ENCODE measurements at places on chromosomes 7 and 10.

- DNase-seq, result peak; percentile 100
These were observed 96.9 kb downstream of the HIPK2 start for GRCh38 chr7:139680676-139681462.

DNA sequence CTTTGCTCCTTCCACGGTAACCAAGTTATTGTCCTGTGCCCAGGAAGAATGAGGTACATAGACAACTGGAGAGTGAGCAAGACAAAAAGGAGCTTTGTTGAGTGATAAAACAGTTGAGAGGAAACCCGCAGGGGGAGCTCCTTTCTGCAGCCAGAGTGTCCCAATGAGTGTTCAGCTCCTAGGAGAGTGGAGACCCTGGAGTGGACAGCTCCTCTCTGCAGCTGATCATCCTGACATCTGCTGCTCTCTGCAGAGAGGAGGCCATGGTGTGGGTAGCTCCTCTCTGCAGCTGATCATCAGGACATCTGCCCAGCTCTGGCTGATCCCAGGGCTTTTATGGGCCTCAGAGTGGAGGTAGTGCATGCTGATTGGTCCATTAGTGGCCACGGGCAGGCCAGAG lies 53.4 kb upstream of the PCDH15 start:
- no peak for DNase-seq

- no peak for DNase-seq
These were observed 328.4 kb upstream of the NFE2L3 start for GRCh38 chr7:25823571-25823970.

DNA sequence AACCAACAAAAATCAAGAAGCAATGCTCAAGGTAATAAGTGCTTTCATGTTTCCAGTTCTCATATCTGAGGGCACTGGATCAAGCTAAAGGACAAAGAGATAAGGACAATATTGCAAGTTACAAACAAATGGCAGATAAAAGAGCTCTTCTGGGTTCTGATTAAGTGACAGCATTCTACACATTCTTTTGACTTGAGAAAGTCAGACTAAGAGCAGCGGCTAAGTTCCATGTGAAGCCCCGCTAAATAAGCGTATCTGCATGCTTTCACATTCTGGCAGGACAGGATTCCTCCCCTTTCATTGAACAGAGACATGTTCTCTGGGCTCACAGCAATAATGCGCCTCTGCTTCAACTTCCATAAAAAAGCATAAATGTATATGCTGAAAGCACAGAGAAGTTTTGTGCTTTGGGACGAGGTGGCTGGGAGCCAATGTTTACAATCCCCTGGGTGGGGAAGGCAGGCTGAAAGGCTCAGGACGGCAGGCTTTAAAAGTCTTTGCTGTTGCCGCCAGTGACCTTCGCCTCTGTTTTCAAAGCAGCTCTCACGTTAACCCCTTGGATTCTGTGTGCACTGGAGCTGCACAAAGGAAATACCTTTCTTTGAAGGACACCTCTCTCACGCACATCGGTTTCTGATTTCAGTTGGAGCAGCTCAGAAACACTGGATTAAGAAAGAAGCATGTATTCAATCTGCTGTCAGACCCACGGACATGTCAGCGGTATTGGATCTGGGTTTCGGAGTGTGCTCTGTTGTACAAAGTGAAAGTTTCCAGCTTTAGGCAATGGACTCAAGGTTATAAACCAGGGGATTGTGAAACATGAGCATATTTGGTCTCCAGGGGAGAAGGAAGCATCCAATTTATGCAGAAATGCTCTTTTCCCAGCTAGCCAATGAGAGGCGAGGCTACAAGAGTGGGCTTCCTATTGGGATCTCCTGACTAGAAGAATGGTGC lies 105.4 kb upstream of the FAM133B start:
- peak; percentile 25 for DNase-seq

DNA sequence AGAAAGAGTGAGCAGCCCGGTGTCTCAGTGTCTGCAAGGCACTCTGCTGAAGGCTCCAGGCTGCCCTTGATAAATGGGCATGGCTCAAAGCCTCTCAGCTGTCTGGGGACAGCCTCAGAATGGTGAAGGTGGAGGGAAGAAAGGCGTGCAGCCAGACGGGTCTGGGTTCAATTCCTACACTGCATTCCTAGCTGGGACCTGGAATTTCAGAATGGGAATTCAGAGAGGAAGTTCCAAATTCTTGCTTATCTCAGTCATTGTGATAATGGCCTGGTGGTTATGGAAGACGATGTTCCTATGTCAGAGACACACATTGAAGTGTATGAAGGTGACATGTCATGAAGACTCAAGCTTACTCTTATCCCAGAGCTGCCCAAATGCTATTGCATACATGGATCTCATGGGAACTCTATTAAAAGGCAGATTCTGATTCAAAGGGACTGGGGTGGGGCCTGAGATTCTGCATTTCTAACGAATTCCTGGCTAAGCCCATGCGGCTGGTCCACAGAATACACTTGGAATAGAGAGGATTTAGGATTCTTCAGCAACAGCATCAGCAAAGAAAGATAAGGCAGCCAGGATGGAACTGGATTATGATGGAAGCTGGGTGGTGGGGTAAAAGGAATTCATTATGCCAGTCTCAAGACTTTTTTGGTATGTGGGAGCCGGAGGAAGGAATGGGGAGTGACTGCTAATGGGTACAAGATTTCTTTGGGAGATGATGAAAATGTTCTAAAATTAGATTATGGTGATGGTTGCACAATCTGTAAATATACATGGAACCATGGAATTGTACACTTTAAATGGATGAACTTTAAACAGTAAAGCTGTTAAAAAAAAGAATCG lies 82.6 kb upstream of the ZMIZ1 start:
- DNase-seq, result no peak

- peak; percentile 77 for DNase-seq
These were observed at the start of gene ZNF777 for GRCh38 chr7:149460493-149461277. Gene ZNF777 (minus strand): TSS chr7:149461062. CDS start chr7:149456022, 5,040 bp downstream.

DNA sequence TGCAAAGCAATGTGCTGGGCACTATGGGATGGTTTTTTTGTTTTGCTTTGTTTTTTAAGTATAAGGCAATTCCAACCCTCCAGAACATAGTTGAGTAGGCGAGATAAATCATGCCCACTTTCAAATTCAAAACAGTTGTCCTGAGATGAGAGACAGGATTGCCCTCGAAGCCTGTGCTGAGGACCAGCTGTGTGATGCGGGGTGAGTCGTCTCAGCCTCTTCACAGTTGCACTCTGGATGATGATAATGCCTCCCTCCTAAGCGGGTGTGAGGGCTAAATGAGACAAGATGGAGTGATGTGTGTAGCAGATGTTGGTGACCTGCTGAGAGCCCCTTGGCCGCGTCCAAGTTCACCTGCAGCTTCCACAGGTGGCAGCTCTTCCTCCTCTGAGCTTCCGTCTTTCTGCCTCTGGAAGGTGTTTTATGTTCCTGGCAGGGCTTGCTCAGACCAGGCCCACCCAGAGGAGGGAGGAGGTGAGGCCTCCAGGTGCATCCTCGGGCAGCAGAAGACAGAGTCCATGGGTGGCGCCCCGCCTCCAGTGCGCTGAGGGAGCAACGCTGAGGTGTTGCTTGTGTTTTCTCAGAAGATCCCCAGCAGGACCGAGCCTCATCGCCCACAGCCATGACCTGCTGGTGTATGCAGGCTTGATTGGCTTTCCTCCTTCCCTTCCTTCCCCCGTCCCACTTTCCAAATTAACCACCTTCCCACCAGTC lies 30.6 kb downstream of the ECHDC3 start:
- no peak for DNase-seq

DNA sequence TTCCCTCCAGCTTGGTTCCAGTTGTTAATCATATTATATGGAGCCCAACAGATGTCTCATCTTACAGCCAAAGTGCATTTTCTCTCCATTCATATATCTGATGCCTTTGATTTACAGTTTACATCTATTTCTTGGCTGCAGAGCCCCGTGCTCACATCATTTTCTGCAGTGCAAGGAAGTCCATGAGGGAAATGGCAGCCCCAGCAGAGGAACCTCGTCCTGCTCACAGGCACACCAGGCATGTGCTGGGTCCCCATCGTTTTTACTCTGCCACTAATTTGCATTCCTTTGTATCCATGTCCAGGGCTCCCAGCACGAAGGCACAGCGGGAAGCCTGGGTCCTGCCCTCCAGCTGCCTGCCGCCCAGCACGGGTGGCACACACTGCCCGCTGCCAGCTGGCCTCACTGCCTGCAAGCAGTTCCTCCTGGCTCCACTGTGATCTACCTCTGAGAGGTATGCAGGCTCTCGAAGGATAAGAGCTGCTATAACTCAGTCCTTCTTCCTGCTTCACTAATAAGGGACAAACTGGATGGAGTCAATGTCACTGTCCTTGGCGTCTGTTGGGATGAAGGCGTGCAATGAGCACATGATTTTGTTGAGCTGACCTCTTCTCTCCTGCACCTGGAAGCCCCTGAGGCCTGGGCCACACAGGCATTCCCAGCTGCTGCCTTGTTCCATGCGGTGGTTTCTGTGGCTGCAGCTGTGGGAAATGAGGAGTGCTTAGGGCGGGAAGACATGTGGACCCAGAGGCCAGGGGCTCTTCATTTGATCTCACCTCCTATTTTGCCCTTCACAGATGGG lies 583.6 kb upstream of the MGMT start:
- no peak for DNase-seq

GRCh38 chr10:13349463-13350274 lies 1.6 kb upstream of the SEPHS1 start:
- DNase-seq, result peak; percentile 33

DNA sequence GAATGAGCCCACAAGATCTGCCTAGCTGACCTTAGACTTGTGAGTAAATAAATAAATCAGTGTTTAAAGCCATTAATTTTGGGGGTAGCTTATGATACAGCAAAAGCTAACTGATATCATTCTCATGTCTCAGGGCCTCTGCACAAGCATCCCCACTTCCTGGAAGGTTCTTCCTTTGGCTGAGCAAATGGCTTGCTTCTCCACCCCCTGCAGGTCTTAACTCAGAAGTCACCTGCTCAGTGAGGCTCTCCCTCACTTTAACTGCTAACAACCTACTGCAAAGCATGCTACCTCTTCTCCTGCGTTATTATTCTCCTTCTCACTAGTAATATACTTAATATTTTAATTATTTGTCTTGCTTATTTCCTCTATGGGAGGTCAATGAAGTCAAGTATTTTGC lies 167.3 kb downstream of the TPK1 start:
- no peak for DNase-seq

DNA sequence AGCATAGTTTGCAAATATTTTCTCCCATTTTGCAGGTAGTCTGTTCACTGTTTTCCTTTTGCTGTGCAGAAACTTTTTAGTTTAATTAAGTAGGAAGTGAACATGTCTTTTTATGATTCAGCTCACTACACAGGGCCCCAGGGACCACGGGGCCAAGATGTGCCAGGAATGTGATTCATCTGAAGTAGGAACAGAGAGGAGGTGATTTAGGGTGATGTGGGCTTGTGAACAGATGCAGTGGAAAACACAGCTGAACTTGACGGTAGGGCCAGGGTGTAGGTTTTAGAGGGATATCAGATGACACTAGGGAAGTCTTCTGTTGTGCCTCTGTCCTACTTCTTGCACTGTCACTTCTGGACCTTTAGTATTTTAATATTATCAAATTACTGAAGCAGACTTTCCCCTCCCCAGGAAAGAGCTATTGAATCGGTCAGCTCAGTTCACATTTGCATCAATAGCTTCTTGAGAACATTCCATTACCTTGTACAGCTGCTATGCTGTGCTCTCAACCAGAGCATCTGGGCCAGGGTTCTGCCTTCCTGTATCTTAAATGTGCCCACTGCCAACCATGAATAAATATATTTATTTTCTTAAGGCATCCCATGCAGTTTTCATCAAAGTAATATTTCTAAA lies 96.9 kb downstream of the OSBPL3 start:
- DNase-seq, result peak; percentile 45

DNA sequence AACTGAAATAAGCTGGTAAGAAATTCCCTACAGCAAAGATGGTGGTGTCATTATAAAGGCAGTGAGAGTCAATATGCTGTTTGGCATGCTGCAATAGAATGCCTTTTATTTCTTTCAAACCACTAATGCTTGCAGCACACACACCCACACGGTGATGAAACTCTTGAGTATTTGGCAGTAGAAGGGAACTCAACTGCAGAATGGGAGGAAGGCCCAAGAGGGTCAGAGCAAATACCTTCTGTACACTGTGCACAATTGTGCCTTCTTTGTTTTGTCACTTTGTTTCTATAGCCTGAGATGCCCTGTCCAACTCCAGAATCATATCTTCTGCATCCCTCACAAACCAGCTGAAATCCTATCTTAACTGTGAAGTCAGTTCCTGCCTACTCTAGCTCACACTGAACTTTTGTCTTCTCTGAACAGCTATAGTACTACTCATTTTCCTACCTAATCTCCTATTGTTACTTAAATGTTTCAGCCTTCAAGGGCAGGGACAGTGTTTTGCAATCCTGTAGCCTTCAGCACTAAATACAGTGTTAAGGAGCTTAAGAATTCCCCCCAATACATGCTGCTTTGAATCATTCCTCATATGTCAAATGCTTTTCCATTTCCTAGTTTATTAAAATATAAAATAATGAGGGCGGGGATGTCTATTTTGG lies 22.2 kb downstream of the MMS19 start:
- DNase-seq, result no peak

- DNase-seq, result no peak
These were observed 133.1 kb downstream of the BBS9 start for GRCh38 chr7:33262476-33262875.

DNA sequence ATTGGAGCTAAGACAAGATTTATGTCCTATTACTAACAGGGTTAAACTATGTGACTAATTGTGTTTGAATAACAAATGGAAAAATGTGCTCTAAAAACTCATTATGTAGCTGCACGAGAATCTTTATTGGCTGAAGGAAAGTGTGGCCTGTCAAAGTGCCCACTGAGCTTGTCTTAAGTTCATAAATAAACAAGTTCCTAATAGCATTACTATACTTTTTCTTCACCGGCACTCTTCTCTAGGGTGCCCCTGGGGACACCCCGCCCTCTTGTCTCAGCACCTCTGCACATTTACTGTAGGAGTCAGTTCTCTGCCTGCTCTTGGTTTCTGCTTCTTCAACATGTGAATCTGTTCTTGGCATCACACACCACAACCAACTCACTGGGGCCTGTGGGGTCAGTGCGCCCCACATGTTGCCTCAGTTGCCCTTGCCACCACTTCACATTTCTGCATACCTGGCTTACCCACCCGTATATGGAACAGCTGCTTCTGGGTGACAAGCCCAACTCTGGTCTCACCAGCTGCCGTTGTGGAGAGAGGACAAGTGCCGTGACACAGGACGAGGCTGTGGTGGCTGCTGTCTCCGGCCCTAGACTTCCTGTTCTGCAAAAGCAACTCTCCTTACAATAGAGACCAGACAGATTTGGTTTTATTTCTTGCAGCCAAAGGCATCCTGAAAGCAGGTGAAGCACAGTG lies 96.3 kb upstream of the DDC start:
- no peak for DNase-seq

DNA sequence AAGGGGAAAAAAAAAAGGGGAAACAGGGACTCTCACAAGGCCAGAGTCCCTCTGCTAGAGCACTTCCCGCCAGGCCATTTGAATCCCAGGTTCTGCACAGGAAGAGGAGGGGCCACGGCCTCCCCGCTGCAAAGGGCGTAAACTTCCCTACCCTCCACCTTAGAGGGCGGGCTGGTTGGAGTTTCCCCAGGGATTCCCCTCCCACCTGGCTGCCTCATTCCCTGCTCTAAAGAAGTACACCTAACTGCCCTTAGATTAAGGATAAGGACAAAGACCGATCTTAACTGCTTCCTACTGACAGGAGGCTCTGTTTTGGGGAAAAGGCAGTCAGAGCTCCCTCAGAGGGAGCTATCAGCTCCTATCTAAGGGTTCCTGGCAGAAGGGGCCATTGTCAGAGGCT lies 102.0 kb upstream of the ARMC3 start:
- DNase-seq, result no peak

GRCh38 chr7:139496528-139496927 lies 13.1 kb upstream of the KLRG2 start:
- no peak for DNase-seq

Measured in kidney capillary endothelial cell (primary cell).